Lung (tissue), 17 donors: ENCODE measurements at places on chromosomes 6 and 20. TPM values are rescaled to one million over a fixed set of nuclear protein-coding genes. Genes with fewer than 3 reads are reported as not detected.

GRCh38 chr6:128606611-128607010 is 86.2 kb upstream of the PTPRK start:
- DNase-seq, result no peak

DNA sequence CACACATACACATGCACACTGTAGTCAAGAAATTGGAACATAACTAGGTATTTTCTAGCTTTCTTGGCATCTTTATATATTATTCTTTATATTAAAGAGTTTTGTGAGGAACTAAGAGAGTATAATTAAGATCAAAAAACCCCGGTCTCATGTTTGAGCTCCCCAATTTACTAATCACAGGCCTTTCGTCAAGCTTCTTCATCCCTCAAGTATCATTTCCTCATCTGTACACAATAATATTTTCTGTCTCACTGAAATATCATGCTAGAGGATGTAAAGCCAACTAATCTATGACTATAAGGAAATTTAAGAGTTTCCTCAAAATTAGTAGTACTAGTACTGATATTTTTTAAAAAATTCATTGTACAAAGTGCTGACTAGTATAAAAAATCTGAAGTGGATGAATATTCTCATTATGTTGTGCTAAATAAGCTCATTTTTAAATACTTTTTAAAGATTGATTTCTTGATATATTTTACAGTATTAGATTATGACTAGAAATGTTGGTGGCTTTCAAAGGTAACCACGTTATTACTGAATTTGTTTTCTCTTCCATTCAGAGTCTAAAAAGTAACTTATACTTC is 28.0 kb downstream of the PEX3 start:
- DNase-seq, result no peak

DNA sequence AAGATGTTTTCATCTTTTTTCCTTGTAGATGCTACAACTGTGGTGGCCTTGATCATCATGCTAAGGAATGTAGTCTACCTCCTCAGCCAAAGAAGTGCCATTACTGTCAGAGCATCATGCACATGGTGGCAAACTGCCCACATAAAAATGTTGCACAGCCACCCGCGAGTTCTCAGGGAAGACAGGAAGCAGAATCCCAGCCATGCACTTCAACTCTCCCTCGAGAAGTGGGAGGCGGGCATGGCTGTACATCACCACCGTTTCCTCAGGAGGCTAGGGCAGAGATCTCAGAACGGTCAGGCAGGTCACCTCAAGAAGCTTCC is 101.5 kb downstream of the POPDC3 start:
- no peak for DNase-seq

DNA sequence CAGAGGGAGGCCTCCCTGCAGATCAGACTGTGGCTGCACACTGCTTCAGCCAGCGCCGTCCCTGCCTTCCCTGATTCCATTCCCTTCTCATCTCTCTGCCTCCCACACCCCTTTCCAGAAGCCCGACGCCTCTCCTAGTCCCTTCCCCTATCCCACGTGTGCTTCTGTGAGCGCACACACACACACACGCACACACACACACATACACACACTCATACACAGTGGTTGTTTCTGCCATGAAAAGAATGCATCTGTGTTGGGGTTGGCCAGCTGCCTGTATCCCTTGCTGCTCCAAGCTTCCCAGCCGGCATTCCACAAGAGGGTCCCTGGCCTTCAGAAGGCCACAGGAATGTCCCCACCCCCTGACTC is 51.7 kb downstream of the MOCS1 start:
- DNase-seq, result peak; percentile 82

DNA sequence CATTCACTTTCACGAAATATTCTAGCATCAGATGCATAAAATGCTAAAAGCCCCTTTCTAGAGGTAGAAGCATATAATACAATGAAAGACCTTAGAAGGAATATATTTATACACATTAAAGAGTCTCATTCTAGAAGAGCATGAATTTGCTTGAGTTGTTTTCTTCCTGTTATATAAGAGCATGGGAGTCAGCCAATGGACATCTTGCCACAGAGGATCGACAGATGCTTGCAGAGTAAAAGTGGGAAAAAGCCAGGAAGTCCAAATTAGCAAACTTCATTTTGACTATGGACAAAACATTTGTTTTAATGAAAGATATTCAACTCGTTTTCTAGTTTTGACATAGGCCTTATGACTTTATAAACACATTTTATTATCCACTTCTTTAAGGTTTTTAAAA is 44.2 kb upstream of the RIPPLY2 start:
- DNase-seq, result no peak

DNA sequence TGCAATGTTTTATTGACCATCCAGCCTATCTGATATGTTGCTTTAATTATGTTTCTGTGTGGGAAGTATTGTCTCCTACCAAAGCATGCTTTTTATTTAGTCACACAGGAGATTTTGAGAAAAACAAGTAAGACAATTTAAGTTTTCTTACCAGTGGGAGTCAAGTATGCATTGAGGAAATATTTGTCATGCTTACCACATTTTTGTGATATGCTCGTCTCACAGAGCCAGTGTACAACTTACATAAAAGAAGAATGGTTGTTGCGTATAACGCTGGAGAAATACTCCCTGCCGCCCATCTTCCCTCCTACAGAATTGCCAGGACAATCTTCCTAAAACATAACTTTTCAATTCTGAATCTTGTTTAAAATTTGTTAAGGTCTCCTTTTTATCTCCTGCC is 37.1 kb upstream of the FILIP1 start:
- no peak for DNase-seq

GRCh38 chr6:85866758-85867401 is 224.2 kb upstream of the SYNCRIP start:
- DNase-seq, result no peak

- DNase-seq, result no peak
Observed at GRCh38 chr6:80251321-80251720, 144.8 kb downstream of the BCKDHB start.

DNA sequence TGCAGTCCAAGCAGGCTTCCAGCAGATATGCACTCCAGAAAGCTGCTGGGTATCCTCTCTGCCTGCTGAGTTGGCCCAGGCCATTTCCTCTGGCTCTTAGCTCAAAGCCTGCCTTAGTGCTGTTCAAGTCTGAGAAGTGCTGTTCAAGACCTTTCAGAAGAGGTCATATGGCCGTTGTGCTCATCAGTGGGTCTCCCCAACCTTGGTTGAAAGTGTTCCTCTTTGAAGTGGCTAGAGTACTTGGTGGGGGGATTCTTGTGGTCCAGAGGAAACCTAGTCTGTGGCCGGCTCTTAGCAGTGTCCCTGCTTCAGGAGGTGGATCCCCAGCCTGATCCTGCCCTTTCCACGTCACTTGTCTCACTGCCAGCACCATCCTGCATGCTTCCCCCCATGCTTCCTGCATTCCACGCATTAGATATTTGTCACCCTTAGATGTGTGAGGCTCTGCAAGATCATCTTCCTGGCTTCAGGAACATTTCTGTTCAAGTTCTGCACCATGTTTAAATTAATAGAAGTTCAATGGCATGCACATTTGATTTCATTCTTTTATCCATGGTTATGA is 105.0 kb downstream of the FIG4 start:
- DNase-seq, result peak; percentile 22

DNA sequence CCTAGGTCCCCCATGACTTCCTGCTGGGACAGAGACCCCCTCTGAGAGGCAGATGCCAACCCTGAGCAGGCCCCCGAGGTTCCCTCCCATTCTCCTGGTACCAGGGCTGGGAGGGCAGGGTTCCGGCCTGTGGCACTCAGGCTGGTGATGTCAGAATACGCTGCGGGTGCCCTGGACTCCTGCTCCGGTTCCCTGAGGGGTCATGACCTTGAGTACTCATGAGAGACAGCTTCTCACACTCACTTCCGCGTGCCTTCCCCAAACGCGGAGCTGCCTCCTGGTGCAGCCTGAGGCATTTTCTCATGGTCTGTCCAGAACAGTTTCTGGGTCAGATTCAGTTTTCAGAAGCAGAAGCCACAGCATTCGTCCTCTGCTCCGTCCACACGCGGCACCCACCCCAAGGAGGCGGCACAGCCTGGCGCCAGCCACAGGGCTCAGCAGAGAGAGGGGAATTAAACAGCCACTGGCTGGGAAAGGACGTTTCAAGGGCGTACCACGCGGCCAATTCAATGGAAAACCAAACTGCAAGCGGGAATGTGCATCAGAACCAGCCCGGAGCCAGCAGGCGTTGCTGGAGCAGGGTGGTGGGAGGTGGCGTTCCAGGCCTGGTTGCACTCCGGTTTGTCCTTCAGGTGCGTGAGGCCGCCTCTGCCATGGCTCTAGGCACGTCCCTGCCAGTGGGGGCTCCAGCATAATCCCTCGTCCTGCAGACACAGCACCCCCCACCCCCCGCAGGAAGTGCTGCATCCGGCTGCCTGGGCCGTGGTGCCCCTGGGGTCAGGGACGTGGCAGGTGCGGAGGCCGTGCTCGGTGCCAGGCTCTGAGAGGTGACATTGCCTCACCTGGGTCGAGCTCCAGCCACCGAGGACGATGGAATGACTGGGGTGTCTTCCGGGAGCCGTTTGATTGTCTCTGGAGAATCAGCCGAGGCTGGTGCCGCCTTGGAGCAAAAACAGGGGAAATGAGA is 58.3 kb upstream of the BHLHE23 start:
- DNase-seq, result no peak

DNA sequence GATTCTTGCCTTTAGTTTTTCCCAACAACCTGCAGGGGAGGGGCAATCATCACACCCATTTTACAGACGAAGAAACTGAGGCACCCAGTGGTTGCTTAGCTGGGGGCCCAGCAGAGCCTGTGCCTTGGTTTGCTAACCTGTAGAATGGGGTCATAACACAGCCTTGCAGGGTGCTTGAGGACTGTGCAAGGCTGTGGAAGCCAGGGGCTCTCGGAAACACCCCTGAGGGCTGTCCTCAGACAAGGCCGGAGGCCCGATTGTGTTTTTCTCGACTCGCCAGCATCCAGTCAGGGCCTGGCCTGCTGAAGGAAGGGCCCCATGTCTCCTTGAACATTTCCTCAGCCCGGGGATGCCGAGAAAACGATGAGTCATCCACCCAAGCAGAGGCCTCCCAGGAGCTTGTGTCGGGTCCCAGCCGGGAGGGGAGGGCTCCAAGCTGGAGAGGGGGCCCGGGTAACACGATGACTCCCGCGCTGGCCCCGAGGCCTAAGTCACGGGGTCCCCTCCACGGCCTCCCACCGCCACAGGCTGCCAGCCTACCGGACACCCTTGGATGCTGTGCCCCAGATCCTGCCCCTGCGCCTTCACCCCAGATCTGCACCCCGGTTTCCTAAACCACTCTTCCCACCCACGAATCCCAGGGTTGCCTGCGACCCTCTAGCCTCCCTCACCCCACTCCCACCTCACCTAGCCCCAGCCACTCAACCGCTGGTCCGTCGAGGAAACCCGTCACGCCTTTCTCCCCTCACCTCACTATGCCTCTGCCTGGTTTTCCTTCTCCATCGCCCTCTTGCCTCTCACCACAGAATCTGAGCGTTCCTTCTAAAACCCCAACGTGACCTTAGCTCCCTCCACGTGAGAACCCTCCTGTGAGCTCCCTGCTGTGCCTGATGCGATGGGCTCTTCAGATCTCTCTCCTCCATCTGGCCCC is 10.6 kb downstream of the NOL4L start:
- peak; percentile 20 for DNase-seq

- DNase-seq, result no peak
Observed at GRCh38 chr20:15098351-15098750, 760.9 kb upstream of the FLRT3 start.

- no peak for DNase-seq
Observed at GRCh38 chr20:15596220-15596890, 976.9 kb downstream of the KIF16B start.

DNA sequence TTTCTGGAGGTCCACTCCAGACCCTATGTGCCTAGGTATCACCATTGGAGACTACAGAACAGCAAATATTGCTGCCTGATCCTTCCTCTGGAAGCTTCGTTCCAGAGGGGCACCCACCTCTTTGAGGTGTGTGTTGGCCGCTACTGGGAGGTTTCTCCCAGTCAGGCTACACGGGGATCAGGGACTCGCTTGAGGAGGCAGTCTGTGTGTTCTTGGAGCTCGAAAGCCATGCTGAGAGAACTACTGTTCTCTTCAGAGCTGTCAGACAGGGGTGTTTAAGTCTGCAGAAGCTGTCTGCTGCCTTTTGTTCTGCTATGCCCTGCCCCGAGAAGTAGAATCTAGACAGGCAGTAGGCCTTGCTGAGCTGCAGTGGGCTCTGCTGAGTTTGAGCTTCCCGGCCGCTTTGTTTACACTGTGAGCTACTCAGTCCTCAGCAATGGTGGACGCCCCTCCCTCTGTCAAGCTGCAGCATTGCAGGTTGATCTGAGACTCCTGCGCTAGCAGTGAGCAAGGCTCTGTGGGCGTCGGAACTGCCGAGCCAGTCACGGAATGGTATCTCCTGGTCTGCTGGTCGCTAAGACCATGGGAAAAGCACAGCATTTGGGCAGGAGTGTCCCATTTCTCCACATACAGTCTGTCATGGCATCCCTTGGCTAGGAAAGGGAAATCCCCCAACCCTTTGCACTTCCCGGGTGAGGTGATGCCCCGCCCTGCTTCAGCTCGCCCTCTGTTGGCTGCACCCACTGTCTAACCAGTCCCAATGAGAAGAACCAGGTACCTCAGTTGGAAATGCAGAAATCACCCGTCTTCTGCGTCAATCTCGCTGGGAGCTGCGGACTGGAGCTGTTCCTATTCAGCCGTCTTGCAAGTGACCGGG is 32.5 kb upstream of the ASCC3 start:
- peak; percentile 15 for DNase-seq

DNA sequence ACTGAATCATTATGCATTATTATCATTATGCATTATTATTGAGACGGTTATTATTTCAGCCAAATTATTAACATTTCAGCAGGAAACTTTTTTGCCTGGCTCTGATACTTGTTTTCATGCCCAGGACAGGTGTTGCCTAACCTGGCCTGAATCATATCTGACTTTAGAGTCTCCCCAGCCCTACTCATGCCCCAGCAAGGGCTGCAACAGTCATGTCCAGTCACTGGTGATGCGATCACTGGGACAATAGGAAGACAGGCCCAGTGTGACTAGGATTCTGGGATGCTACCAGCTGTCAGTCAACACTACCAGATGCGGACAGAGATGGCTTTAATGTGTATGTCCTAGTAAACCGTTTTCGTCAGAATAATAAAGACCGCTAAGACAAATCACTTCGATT is 285.0 kb downstream of the KHDC1L start:
- DNase-seq, result no peak

DNA sequence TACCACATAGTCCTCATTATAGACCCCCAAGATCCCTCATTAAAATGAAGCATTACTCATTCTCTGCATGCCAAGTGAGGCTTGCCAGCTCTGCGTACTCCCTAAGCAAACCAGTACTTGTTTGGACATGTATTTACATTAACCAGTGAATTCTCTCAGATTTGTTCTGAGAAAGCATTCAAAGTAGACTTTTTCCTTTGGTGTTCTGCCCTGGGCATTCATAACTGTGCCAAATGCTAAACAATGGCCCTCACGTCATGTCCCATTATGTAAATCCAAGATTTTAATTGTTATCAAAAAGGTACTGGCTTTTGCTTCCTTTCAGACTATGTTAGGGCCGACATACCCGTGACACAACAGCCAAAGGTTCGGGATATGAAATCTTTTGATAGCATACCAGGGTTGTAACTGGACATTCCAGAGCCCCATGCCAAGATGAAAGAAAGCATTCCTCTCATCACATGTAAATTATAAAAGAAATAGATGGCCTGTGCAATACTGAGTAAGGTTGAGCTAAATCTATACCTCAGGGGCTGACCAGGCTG is 164.2 kb downstream of the ADAT2 start:
- DNase-seq, result peak; percentile 39

The FABP7 gene
- not detected for polyA plus RNA-seq

The ZNF831 gene
- polyA plus RNA-seq, result 0.26 TPM

The CST5 gene
- polyA plus RNA-seq, result 0.55 TPM

The GLP1R gene
- 0.07 TPM for polyA plus RNA-seq

The MDFI gene
- polyA plus RNA-seq, result 21.8 TPM

The EFCAB8 gene
- polyA plus RNA-seq, result 0.08 TPM

The ADGRB3 gene
- 0.56 TPM for polyA plus RNA-seq

The HSD17B8 gene
- 19.7 TPM for polyA plus RNA-seq

The TBX18 gene
- polyA plus RNA-seq, result 0.05 TPM
